ENCODE measurements at places on chromosomes 6 and 20.

- DNase-seq = no peak
These were observed 80.3 kb downstream of the LPA start for GRCh38 chr6:160583794-160584193.

- DNase-seq = no peak
These were observed 734.4 kb downstream of the MAFB start for GRCh38 chr20:39954621-39955020.

DNA sequence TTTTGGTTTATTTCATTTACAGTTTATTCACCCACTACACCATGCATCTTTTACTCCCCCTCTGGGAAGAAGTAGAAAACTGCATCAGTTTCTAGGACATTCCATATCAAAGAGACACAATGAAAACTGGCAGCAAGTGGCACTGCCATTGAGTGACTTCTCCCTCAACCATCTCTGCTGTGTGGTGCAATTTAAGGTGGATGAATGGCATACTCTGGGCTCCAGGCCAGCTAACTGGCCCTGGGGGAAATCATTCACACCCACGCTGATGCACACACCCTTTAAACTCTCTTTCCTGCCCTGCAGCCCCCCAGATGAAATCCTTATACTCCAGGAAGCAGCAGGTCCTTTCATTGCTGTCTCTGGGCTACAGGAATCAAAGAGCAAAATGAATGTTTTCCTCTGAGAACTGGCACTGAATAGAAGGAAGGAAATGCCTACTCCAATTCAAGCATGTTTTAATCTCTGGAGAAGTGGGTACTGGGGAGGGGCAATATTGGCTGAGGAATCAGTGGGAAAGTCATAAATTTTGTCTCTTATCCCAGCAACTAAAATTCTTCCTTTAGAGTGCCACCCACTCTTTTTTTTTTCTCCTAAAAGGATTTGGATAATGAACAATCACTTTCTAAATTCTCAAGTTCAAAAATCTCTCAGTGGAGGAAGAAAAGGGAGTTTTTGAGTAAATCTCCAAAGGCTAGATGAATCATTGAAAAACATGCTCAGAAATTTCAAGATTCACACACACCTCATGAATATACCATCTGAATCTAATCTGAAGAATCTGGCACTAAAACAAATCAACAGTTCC, 16.9 kb upstream of the RFPL4B start:
- no peak for DNase-seq

DNA sequence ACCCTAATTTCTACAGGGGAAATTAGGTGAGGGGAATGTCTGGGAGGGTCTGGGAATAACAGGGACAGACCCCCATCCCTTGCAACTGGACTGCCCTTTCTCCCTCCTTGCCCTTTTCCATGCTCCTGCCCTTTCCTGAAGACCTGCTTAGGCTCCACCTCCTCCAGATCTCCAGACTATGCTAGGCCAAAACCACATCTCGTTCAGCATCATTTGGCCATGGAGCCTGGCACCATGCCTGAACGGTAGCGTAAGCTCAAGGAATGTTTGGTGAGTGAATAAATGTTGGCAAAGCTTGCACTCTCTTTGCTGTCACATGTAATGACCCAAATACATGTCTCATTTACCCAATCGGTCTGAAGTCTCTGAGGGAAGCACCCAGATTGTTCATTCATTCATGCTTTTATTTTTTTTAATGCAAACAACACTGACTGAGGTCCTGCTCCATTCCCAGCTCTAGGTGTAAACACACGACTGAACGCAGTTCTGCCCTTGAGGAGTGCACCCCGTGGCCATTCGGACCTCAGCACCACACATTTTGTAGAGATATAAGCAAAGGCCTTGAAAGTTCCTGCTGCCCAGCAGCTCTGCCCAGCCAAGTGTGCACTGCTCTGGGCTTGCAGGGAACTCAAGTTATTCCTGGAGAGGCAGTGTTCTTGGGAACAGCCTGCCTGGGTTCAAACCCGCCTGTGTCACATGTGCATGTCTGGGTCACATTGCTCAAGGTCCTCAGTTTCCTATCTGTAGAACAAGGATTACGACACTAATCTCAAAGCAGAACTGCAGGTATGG, 1.1 kb upstream of the GRM4 start:
- DNase-seq = no peak

- no peak for DNase-seq
These were observed 654.4 kb downstream of the EYS start for GRCh38 chr6:65052626-65053025.

DNA sequence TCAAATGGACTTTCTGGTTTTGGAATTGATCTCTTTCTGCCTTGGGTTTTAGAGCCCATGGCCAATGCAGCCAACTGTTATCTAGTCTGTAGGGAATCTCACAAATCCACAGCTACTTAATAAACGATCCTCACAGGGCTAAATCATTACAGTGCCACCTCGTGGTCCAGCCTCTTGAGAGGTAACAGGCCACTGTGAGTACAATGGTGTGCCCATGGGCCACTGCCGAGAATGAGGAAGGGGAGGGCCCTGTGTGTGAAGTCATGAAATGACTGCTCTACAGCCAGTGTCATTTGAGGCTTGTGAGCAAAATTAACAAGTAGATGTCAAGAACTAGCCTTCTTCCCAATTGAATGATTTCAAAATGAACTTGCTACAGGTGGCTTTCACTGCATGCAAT, 54.3 kb upstream of the GMPR start:
- DNase-seq = peak; percentile 22

- DNase-seq = no peak
These were observed 437.8 kb upstream of the ID4 start for GRCh38 chr6:19399406-19399805.

DNA sequence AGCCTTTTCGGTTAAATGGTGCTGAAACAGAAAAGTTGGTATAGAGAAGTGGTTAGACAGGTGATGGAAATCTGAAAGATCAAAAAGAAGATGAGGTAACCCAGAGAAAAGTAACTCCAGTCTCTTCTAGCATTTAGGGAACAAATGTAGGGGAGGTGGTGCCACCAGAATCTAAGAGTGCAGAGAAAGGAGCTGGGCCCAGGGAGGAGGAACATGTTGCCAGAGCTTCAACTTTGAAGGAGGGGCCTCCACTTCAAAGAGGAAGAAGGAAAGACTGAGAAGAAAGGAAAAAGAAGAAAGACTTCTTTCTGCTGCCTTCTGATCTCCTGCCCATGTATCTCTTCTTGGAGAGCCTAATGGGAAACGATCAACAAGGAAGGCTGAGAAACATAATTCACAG, 23.5 kb upstream of the ATRN start:
- DNase-seq = no peak

DNA sequence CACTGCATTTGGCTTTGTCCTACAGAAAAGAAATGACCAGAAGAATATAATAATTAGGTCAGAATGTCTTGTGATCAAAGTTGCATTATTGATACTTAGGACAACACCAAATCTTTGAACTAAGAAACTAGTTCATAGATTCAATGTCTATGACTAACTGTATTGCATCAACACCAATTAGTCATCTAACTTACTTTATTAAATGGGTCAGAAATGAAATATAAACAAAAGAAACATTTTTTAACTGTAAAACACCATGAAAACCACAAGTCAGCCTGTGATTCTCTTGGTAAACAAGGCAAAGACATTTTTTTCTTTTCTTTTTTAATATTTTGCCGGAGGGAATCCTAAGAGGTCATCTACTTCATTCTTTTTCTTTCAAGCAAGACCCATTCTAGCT, 114.1 kb upstream of the HDDC2 start:
- no peak for DNase-seq

DNA sequence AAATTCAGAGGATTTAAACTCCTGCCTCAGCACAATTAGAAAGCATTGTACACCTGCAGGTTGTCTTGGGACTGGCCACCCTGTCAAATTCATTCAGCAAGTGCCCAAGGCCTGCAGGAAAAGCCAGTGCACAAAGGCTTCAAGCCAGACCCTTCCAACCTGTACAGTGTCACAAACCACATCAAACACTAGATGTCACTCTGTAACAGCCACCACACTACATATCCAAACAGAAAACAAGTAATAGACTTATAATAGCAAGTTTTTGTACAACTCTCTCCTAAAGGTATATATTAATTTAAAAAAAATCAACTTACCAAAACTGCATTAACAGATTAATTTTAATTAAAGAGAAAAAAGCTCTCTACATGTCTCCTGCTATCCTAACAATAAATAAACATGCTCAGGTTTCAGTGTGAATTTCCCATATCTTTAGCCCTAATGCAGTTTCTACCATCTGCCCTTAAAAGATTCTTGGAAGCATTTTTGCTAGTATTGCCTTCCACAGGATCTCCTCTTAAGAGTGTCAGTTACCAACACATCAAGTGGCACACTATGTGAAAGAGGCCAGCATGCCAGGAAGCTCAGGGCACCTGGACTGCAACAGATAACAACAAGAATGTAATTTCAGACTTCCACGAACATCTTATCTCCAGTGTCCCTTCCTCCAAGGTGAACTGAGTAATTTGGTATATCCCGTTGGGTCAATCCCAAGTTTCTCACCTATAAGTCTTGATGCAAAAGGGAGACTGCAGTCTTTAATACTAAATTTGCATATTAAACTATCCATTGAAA, 47.5 kb downstream of the RALGAPA2 start:
- DNase-seq = peak; percentile 5

- no peak for DNase-seq
These were observed 177.9 kb downstream of the COL9A1 start for GRCh38 chr6:70124882-70125545.

All from CD4-positive, alpha-beta T cell treated with Interleukin-15 for 4 hours (primary cell).